ENCODE measurements at places on chromosomes 2 and 18.

DNA sequence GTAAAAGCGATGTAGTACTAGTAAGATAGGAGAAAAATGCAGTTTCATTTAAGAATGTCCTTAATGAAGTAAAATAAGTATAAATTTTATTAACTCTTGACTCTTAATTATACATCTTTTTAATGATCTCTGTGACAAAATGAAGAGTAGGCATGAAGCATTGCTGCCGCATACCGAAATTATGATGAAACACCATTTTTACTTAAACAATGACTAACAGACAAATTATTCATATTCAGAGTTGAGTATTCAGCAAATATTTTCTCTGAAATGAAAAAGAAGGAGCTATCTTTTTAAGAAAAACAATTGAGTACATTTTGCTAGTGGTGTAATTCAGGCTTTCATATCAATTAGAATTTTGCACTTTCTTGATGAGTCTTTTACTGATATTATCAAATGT is 150.6 kb upstream of the DOCK10 start:
- DNase-seq: no peak

DNA sequence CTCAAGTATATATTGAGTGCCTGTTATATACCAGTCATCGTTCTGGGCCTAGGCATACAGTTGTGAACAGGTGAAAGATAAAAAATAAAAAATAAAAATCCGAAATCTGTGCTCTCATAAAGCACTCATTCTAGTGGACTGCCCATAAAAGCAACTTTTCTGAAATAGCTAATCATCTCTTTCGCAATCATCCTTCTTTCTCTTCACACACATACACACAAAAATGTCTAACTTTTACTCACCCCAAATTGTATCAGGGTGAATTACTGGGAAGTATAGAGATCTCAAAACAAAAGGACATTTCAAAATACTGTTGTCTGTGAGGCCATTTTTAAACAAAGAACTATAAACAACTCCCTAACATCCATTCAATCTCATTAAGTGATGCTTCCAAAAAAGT is 29.6 kb upstream of the ORC2 start:
- DNase-seq: no peak

GRCh38 chr2:1685957-1686783 is 58.1 kb downstream of the PXDN start:
- DNase-seq: no peak

DNA sequence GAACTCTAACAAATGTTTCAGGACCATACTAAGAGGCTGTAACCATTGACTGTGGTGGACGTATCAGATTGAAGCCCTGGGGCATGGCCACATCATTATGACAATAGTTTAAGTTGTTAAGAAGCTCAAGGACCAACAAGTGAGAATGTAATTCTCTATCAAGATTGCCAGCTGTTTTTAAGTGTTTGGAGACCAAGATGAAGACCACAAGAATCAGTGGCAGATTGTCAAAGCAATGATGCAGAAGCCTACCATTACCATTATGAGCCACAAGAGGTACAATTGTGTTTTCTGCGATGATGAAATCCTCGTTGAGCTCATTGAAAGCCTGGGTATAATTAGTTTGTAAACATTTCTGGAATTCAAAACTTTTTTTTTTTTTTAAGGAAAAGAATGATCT is 261.1 kb upstream of the ZEB2 start:
- DNase-seq: no peak

- DNase-seq: no peak
Observed at GRCh38 chr2:152176113-152176714, 651 bp upstream of the STAM2 start.

DNA sequence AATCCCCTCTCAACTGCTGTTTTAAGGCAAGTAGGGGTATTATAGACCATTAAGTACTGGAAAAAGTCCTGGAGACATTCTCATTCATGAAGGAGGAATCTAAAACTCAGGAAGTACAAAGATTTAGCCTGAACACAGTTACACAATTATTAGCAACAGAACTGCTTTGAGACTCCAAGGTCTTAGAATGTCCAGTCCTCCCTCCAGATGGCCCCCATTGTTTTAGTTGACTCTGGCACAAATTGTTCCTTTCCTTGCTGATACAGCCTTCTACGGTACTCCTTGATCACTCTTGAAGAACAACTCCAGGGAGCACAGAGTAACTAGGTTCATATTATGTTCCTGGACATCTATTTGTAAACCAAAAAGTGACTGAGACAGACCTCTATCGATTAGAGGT is 210.1 kb upstream of the RND3 start:
- DNase-seq: no peak

- DNase-seq: peak; percentile 5
Observed at GRCh38 chr2:152506843-152507242, 171.9 kb downstream of the FMNL2 start.

GRCh38 chr2:179455824-179456223 is 191.2 kb upstream of the SESTD1 start:
- no peak for DNase-seq

GRCh38 chr2:217847552-217848350 is 155.0 kb downstream of the TNS1 start:
- DNase-seq: no peak

DNA sequence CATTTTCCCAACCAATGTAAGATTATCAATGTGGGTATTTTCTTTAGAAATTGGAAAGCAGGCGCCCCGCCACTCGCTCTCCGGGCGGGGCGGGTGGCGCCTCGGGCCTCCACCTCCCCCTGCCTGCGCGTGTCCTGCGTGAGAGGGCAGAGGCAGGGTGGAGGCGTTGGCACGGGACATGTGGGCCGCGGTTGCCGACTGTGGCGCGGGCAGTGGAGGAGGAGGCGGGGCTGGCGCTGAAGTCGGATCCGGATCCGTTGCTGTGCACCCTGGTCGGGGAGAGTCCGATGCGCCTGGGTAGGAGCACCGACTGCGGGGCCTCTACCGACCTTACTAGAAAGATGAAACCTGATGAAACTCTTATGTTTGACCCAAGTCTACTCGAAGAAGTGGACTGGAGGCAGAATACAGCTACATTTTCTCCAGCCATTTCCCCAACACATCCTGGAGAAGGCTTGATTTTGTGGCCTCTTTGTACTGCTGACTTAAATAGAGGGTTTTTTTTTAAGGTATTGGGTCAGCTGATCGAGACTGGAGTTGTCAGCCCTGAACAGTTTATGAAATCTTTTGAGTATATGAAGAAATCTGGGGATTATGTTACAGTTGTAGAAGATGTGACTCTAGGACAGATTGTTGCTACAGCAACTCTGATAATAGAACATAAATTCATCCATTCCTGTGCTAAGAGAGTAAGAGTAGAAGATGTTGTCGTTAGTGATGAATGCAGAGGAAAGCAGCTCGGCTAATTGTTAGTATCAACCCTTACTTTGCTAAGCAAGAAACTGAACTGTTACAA is 37.9 kb downstream of the PMS1 start:
- no peak for DNase-seq
